ENCODE measurements at places on chromosomes 7 and 10. TPM values are rescaled to one million over a fixed set of nuclear protein-coding genes. Genes with fewer than 3 reads are reported as not detected.

Gene ZNF735
- not detected for total RNA-seq

- DNase-seq = no peak
Measured at GRCh38 chr10:69976795-69977546, 75.7 kb upstream of the MACROH2A2 start.

Gene FZD8
- total RNA-seq = 24.6 TPM

- no peak for DNase-seq
Measured at GRCh38 chr10:54125098-54125747, 675.8 kb downstream of the PCDH15 start.

DNA sequence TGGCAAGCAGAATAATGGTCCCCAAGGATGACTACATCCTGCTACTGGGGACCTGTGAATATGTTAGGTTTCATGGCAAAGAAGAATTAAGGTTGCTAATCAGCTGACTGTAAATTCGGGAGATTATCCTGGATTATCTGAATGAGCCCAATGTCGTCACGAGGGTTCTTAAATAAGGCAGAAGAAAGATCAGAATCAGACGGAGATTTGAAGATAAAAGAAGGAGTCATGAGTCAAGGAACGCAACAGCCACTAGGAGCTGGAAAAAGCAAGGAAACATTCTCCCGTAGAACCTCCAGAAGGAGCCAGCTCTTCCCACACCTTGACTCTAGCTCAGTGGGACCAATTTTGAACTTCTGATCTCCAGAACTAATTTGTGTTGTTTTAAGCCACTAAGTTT, 82.9 kb upstream of the APBB1IP start:
- DNase-seq = no peak
